SW 1271 (cell line): ENCODE measurements at places on chromosomes 1 and 21.

DNA sequence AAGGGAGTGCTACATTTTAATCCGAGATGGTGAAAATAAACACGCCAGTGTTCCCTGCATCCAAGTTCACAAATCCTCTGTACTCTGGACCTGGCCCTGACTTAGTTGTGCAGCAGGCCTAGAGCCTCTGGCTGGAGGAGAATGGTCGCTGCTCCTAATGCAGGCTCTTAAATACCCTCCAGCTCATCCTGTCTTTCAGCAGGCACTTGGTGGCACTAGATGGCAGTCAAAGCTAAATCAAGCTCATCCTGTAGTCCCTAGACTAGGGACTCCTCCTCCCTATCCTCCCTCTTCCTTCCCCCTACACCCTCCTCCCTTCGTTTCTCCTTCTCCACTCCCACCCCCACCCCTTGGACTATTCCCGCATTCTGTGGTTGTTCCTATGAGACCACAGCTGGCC, 41.6 kb upstream of the MTR start:
- DNase-seq = no peak

GRCh38 chr1:60762911-60763310, 319.4 kb upstream of the NFIA start:
- no peak for DNase-seq

GRCh38 chr1:163227126-163227525, 24.4 kb upstream of the RGS5 start:
- no peak for DNase-seq

- no peak for DNase-seq
Observed at GRCh38 chr1:225517697-225518096, 89.9 kb upstream of the LBR start.

DNA sequence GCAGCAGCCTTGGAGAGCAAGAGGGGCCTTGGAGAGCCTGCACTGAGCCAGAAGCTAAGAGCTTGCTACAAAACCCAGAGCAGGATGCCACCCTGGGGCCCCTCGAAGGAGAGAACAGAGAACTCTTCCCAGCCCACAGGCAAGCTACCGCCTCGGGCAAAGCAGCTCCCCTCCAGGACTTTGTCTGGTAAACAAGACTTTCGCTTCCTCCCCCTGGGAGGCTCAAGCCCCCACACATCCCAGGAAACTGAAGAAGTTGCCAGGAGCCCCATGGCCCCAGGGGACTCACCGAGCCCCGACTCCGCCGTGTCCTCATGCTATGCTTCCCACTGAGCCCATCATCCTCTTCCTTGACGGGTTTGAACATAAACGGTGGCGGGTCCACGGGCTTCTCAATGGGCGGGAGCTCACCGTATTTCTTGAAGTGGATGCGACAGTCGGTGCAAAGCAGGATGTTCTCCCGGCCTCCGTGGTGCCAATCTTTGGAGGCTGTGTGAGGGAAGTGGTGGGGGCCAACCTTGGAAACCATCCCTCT, 45.9 kb downstream of the SLC45A1 start:
- no peak for DNase-seq

DNA sequence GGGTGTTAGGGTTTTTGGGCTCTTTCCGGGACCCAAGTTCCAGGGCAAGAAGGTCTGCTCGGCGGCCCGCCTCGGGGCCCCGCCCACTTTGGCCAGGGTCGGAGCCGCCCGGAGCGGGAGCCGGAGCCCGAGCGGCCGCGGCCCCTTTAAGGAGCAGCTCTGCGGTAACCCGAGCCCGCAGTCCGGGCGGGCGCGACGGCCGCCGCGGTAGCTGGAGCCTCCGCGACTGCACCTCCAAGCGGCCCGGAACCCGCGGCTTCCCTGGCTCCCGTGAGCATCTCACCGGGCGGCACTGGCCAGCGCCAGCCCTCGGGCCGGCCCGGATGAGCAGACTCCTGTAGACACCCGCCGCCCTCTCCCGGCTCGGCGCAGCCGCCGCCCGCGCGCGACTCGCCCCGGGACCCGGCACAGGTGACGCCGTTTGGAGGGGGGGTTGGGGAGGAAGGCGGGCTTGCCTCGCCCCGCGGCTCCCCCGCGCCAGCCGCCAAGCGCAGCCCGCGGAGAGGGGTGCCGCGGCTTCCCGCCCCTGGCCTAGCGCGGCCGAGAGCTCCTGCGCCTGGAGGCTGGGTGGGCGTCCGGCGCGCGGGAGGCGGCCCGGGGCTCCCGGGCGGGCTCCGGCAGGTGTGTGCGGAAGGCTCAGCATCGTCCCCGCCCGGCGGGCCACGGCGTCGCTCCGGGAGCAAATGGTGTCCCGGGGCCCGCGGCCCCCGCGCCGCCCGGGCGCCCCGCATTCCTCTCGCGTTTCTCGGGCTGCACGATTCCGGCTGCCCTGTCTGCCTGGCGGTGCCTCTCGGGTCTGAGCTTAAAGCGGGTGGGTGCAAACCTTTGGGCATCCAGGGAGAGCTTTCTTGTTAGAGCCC, at the start of gene TLCD4:
Gene TLCD4, plus strand, starts transcription at position 149 of the 860 bp plus-strand sequence. CDS start 26,547 bp downstream, outside the sequence.
- no peak for DNase-seq

DNA sequence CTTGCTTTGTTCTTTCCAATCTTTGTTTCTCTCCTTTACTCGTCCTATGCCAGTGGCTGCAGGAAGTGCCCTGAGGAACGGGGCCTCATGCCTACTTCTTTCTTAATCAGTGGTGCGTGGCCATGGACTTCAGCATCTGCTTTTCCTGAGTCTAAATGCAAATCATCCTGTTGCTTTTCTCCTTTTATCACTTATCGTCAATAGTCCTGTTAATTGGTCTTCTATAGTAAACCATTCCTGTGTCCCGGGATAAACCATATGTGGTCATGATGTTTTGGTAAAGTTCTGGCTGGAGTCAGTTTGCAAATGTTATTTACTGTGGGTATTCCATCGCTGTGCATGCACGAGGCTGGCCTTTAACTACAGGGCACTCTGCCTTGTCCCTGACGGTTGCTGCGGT, 47.5 kb downstream of the AGPAT3 start:
- no peak for DNase-seq

GRCh38 chr21:42094811-42095210, 23.7 kb downstream of the UMODL1 start:
- DNase-seq = no peak

GRCh38 chr1:108511764-108512163, 48.1 kb upstream of the EEIG2 start:
- DNase-seq = no peak

DNA sequence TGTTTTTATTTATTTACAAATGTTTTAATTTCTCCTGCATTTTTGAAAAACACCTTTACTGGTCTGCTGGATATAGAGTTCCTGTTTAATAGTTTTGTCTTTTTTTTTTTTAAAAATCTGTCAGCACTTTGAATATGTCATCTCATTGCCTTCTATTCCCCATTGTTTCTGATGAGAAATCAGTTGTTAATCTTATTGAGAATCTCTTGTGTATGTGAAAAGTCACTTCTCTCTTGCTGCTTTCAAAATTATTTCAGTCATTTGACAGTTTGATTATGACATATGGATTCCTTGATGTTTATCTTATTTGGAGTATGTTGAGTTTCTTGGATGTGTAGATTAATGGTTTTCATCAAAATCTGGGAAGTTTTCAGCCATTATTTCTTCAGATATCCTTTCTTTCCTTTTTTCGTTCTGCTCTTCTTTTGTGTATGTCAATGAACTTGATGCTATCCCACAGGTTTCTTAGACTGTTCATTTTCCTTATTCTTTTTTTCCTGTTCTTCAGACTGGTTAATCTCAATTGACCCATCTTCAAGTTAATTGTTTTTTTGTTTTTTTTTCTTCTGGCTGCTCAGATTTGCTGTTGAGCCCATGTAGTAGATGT, 51.2 kb upstream of the CCDC190 start:
- no peak for DNase-seq

DNA sequence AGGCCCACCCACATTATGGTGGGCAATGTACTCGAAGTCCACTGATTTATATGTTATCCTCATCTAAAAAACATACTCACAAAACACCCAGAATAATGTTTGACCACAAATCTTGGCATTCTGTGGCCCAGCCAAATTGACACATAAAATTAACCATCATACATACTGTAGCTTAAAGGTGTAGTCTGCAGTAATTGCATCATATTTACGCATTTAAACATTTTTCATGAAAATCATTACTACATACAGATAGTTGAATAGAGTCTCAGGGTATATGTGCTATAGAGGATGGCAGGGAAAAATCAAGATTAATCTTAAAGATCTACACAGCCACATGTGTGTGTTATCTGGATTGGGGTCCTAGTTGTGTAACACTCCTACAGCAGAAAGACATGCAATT, 14.5 kb downstream of the ZNF697 start:
- no peak for DNase-seq

GRCh38 chr1:84912726-84913554, 19.9 kb upstream of the LPAR3 start:
- DNase-seq = no peak

DNA sequence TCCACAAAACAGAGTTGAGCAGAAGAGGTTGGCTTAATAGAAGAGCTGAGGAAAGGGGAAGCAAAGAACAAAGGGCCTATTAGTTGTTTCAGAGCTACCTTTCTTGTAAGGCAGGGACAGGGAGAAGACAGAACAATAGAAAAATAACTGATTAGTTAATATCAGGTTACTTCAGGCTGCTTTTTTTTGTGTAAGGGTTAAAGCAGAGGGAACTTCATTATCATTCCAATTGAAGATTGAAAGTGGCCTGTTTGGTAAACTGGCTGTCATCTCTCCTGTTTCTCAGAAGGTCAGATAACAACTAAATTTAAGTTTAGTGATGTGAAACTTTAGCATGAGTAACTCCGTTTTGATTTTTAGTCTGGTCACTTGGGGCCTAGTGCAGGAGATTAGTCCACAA, 22.3 kb downstream of the CDC42 start:
- DNase-seq = no peak

GRCh38 chr1:199264911-199265310, 626.1 kb downstream of the PTPRC start:
- DNase-seq = no peak

DNA sequence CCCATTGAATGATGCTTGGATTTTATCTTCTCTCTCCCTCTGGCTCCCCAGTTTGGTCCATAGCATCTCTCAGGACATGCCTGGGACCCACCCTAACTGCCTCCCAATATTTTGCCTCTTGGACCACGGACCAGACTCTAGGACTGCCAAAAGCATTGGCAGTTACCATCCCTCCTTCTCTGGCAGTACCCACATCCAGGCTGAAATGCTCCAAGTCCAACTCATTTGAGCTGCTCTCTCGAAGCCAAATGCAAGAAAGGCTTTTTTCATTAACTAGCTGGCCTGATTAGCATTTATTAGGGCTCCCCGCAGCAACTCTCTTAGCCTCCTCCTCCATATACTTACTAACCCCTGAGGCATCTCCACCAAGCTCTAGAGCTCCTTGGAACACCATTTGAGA, 140.0 kb upstream of the GRIK3 start:
- no peak for DNase-seq

GRCh38 chr1:16484501-16484835, 29.6 kb downstream of the RNU1-1 start:
- no peak for DNase-seq

DNA sequence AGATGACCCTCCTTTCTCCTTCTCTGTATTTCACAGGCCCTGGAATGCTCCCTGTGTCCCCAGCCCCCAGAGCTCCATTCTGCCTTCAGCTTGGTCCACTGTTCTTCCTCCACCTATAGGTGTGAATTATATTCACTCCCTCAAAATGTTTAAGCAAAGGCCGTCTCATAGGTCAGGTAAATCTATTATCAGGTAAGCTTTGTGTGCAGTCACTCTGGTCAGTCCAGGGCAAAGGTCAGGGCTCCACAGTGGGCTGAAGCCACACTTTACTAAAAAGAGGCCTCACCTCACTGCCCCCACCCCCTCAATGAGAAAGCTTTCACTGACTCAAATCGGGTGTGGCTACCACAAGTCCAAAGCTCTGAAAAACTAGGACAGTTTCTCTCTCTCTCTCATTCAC, 65.9 kb downstream of the DNTTIP2 start:
- DNase-seq = no peak

DNA sequence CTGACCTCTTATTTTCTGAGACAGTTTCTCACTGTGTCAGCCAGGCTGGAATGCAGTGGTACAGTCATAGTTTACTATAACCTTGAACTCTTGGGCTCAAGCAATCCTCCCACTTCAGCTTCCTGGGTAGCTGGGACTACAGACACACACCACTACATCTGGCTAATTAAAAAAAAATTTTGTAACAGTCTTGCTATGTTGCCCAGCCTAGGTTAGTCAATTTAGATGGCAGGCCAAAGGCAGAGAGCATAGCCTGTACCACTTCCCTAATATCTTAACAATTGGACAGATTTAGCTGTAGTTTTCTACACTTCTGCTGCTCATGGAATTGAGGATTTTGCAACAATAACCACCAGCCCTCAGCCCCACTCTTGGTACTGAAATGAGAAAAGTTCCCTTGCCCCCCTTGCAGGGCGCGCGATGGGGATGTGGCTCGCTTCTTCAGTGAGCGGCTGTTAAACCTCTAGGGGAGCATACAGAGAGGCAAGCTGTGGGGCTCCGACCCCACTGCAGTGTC, 34.9 kb upstream of the PTGFRN start:
- no peak for DNase-seq

GRCh38 chr1:205700865-205701401, 20.6 kb upstream of the SLC45A3 start:
- DNase-seq = no peak

DNA sequence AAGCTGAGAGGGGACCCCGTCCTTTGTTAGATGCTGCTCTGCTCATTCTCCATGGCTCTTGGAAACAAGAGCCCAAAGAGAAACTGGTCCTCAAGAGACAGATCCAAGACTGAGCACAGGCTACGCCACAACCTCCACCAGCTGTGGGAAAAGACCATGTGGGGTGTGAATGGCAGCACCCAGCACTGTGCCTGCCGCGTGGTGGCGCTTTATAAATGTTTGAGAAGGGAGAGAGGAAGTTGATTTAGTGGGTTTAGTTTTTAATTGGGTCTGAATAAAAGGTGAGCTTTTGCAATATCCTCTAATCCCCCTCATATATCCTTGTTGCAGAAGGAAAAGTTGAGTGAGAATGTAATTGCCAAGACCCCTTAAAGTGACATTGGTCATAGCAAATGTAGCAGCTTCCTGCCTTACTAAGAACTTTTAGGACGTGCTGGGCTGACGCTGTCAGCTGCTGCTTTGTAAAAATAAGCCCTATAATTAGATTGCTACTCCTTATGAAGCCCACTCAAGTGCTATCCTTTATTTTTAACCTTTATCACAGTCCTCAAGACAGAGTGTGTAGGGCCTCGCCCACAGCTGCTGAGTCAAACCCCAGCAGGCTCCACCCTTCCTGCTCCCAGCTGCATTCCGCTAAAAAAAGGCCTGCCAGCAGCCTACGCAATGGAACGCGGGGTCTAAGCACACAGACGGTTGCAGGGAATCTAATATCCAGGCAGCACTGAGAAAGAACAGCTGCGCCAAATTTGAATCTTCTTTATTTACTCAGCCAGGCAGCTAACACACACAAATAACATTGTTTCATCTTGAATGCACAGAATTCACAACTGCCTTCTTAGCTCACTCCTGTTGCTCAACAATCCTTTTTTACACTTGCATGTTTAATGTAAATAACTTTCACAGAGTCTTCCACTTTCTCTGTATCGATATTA, 47.4 kb upstream of the PRDX6 start:
- DNase-seq = no peak
